ENCODE measurements at places on chromosomes 11 and 22.

DNA sequence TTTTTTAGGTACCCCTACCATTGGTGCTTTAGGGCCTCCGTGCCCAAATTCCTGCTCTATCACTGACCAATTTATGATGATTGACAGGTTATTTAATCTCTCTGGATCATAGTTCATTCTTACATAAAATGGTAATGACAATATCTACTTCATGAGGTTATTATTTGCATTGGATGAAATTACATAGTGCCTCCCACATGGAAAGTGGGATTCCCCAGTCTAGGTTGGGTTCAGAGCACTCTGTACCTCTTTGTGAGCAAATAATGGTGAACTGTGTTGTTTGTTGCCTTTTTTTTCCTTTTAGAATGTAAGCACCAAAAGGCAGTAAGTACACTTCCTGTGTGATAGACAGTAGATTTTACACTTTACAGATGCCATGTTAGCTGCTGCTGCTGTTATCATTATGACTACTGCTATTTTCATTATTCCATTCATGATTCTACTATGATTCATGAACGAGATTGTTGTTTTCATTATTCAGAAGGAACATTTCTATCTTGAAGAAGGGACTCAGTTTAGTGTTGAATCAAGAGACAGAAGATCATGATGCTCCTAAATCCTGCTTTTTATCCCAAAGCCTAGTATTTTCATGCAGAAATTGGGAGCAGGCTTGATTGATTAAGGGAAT is 100.8 kb downstream of the ALX4 start:
- DNase-seq = no peak

DNA sequence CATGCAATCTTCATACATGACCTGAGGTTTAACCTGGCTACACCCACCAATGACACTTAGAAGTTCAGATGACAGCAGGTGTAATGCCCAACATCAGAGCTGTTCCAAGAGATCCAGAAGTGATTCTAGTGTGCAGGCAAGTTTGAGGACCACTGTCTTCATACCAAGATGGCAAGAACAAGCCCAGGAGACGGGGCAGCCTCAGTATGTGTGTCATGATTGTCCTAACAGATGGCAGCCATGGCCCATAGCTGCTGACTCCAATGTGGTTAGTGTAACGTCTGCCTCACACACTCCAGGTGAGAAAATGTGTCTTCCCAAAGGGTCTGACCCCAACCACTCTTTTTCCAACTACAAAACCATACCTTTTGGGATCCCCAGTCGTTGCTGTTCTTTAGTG is 97.3 kb downstream of the ETS1 start:
- DNase-seq = no peak

- DNase-seq = no peak
These were observed 88.3 kb downstream of the C11orf87 start for GRCh38 chr11:109510316-109510715.

DNA sequence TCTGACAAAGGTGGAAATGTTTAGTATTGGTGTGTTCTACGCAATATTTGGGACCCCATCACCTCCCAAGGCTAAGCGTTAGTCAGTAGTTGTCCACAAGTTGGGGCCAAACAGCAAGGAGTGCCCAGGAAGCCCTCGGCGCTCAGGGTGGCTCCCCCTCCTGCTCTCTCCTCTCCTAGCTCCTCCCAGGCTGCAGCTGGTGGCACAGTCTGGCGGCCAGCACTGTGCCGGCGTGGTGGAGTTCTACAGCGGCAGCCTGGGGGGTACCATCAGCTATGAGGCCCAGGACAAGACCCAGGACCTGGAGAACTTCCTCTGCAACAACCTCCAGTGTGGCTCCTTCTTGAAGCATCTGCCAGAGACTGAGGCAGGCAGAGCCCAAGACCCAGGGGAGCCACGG is 16.8 kb downstream of the CD5 start:
- DNase-seq = no peak

DNA sequence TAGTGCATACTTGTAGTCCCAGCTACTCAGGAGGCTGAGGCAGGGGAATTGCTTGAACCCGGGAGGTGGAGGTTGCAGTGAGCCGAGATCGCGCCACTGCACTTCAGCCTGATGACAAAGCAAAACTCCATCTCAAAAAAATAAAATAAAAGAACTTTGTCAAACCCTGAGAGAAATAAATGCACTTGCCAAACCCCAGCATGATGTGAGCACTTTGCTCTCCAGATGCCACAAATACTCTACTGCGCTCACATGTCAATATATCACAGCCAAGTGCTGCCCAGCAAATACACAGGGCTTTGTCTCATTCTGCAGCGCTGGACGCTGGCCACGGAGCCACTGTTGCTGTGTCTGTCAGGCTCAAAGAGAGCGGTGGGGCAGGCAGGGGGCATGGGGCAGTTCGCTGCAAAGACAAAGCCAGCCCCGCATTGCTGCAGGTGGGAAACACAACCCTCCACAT is 45.1 kb downstream of the AHNAK start:
- no peak for DNase-seq

Measured in CD4-positive, alpha-beta T cell treated with Interleukin-4 for 4 hours (primary cell).